CD4-positive, alpha-beta T cell treated with Interleukin-4 for 1 hour (primary cell): ENCODE measurements at places on chromosomes 4 and X.

DNA sequence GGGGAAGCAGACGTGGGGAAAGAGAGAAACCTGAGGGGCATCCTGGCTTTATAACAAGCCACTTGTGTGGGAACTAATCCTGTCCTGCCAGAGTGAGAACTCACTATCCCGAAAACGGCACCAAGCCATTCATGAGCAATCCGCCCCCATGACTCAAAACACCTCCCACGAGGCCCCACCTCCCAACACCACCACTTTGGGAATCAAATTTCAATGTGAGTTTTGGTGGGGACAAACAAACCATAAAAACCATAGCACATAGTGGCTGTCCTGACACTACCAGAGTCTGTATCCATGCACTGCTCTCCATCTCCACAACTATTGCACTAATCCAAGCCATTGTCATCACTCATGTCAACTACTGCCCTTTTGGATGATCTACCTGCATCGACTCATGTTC is 28.5 kb upstream of the SEPTIN6 start:
- DNase-seq, result no peak

DNA sequence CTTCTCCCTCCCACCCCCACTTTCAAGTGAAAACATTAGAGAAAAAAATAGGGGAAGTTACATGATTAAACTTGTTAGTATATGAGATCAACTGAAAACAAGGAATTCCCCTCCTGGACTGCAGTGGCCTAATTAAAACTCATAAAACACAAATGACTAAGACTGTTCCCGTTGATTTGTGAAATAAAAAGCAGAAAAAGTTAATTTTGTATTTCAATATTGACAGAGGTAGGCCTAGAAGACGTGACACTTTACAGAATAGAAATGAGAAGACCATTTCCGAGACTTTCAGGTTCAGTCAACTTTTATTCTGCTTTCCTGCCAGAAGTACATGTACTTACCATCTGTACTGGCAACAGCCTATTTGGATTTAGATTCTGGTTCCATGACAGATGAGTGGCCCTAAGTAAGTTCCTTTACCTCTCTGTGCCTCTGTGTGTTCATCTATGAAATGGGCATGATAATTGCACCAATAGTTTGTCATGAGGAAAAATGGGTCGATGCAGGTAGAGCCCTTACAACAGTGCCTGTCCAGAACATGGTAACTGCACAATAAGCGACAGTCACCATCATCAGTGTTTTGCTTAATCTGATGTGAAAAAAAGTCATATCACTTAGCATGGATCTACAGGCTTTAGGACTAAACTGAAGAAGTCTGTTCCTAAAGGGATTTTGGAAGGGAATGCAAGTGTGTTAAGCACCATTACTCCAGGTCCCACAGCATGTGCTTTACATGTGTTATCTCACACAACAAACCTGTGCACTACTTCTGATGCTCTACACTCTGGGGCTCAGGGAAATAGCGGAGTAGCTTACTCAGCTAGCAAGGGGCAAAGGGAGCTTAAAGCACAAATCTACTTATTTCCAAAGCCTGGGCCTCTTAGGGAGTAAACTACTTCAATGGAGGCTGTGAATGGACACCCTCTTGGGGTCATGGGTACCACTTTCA is 562.3 kb upstream of the DIPK2B start:
- no peak for DNase-seq

GRCh38 chr4:54566608-54567007 is 91.1 kb upstream of the KIT start:
- peak; percentile 12 for DNase-seq

- no peak for DNase-seq
Observed at GRCh38 chr4:52926196-52926974, 64.3 kb downstream of the RASL11B start.

DNA sequence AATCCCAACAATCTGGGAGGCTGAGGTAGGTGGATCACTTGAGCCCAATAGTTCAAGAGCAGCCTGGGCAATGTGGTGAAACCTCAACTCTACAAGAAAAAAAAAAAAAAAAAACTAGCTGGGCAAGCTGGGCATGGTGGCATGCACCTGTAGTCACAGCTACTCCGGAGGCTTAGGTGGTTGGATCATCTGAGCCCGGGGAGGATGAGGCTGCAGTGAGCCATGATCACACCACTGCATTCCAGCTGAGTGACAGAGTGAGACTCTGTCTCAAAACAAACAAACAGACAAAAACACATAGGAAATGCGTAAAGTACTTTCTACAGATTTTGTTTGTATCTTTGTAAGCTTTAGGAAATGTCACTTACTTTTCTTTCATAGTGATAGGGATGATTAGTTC is 307.2 kb upstream of the NR3C2 start:
- DNase-seq, result no peak

DNA sequence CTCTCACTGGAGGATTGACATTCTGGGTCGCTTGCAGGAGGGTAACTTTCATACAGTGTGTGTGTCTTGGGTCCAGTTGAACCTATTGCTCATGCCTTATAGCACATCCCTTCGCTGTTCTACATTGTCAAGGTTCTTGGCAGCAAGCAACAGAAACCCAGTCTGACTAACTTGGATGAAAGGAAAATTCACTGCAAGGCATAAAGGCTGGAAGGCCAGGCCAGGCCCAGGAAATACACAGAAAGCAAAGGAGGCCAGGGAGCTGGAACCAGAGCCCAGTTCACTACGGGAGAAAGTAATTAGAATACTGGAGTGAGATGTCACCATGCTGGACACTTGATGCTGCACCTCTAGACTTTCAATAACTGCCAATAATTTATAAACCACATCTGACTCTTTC is 353.8 kb upstream of the GATB start:
- no peak for DNase-seq

DNA sequence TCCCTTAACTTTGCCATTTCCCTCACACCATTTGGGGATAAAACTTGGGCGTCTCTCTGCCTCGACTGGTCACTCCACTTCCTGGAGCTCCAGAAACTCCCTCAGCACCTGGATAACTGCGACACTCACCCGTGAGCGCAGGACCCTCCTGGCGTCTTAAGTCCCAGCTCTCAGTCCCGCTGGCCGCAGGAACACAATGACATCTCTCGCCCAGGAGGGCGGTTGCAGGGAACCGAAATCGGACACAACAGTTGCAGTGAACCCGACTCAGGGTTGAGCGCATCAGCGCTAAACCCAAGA is 370.9 kb upstream of the SMIM31 start:
- DNase-seq, result no peak

GRCh38 chr4:108396900-108397497 is 223.4 kb upstream of the RPL34 start:
- DNase-seq, result no peak

DNA sequence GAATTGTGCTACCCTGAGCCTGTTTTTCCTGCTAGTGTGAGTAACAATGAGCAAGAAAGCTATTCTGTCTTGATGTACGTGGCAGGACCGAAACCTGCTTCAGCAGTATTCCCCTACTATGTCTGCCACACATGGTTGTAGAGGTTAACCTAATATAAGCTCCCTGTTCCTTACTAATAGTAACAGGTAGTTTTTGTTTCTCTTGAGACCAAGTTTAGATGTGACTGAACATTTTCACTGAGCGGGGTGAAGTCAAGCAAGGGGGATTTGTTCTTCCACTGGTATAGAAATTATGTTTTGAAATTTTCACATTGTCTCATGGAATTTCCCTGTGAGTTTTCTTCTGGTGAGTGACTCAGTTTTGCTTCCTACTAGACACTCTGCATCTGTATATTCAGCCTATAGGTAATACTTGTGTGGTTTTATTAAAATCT is 37.3 kb downstream of the RRAGB start:
- DNase-seq, result no peak

GRCh38 chrX:14027511-14028019 is 2.1 kb downstream of the GEMIN8 start:
- no peak for DNase-seq

GRCh38 chr4:90130076-90130475 is 2.9 kb downstream of the CCSER1 start:
- DNase-seq, result no peak

DNA sequence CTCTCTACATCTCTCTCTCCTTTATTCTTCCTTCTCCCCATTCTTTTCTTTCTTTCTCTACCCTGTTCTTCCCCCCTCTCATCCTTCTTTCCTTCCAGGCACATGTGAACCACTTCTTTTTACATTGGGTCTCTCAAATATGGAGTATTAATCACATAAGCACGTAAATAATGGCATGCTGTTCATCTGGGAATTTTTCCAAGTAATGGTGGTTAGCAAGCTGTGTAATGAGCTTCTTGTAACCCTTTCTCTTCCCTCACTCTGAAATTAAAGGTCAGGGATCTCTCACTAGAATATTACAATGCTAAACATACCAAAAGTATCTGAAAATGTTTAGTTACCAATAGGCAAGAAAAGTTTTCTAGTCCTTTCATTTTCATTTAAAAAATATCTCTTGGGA is 239.9 kb upstream of the TEX13A start:
- DNase-seq, result no peak

GRCh38 chr4:120352739-120353138 is 286.1 kb upstream of the MAD2L1 start:
- no peak for DNase-seq

- DNase-seq, result no peak
Observed at GRCh38 chrX:8748855-8749254, 16.9 kb upstream of the ANOS1 start.

- no peak for DNase-seq
Observed at GRCh38 chrX:9493936-9494335, 29.1 kb downstream of the TBL1X start.

- DNase-seq, result no peak
Observed at GRCh38 chr4:98722000-98722399, 63.6 kb upstream of the TSPAN5 start.

DNA sequence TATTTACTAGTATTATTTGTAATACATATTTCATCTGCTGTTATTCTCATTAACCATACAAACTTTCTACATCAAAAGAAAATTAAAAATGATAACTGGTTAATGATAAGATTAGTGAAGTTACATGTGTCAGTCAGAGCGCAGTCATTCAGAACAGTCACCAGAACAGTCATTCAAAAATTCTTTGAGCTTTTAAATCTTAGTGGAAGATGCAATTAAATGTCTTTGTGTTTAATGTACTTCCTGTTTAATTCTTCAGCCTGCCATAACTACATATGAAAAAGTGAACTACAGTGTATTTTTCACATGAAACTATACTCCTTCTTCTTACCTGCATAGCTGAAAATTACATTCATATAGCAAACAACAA is 179.7 kb upstream of the NDST4 start:
- DNase-seq, result no peak

GRCh38 chr4:184251670-184251980 is 34.0 kb upstream of the ENPP6 start:
- DNase-seq, result no peak

DNA sequence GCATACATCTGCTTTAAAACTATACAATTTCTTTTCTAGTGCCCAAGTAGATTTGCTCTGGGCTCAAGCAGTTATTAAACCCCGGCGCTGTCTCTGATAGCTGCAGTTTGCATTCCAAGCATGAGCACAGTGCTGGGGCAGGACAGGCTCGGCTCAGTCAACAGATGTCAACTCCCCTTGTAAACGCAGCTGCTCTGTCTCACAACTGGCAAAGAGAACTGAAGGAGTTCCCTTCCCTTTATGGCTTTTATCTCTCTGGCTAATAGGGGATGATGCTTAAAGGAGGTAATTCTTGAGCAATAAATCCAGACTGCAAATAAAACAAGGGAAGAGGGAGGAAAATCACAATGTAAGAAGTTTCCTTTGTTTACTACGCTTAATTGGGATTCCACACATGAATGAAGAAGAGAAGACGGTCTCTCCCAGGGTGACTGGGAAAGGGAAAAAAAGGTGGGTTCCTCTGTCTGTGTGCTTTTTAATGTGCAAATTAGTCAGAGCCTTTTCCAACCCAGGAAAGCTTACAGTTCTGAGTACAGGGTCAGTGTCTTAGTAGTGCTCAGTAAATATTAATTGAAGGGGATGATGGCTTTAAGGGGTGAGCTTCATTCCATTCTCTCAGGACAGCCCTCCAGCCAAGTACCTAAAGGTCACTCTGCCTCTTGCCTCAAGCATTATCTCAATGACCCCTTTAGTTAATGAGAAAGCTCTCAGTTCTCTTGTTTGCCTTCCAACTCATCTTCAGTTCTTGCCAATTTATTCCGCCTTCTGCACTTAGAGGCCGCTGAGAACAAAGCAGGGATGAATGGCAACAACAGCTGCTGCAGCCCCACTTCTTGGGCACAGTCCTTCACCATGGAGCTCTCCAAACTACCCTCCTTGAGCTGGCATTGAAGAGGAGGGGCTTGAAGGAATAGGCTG is 155.7 kb upstream of the JADE1 start:
- no peak for DNase-seq

- no peak for DNase-seq
Observed at GRCh38 chr4:153081693-153082092, 122.5 kb upstream of the TRIM2 start.

GRCh38 chrX:10926891-10927290 is 184.2 kb upstream of the HCCS start:
- no peak for DNase-seq

DNA sequence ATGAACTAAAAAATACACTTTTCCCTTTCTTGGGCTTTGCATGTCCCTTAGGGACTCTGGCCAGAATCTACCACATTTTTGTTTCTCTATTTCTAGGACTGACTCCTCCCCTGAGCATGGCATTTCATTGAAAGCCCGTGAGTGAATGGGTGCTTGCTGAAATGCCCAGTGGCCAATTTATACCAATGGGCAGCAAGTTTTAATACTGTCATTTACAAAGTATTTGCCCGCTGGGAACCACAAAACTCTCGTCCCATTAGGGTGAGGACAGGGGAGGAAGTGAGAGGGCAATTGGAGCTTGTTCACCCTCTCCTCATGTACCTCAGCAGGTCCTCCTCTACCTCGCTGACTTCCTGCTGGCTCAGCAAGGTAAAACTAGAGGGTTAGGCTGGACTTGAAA is 1.1 kb downstream of the SRPX2 start:
- no peak for DNase-seq

- no peak for DNase-seq
Observed at GRCh38 chrX:11793734-11794133, 35.7 kb downstream of the MSL3 start.

GRCh38 chr4:165631208-165631894 is 241.7 kb upstream of the TLL1 start:
- no peak for DNase-seq

DNA sequence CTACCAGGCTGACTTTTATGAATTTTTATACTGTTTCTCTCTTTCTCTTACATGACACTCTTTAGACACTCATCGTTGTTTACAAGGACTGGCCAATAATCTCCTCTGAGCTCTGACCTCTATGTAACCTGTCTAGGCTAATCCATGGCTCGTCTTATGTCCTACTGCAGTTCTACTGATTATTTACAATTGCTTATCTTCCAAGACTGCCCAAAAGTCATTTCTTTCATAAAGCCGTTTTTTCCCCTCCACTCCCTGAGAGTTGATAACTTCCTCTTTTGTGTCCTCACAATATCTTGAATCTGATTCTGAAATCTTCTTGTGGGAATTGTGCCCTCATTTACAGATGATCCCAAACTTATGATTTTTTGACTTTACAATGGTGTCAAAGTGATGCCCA is 18.3 kb upstream of the SNCA start:
- no peak for DNase-seq

DNA sequence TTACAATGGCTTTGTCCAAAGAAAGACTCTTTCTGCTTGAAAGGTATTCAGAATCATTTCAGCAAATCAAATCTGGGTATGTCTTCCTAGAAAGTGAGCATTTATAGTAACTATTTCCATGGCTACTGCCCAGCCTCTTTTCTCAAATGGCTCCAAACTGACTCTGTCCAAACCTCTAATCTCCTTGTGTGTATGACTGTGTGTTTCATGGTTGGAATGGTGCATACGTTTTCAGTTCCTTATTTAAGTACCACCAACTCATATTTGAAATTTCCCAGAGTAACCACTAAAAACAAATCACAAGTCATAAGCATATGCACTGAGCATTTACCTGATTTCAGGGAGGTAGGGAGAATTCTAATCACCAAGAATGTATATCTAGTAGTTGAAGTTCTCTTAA is 106.0 kb downstream of the TMEM144 start:
- no peak for DNase-seq
